ENCODE measurements at places on chromosomes 4 and X.

GRCh38 chr4:177441061-177441802 lies 1.0 kb downstream of the AGA start:
- DNase-seq = no peak

- no peak for DNase-seq
Observed at GRCh38 chr4:101065346-101065745, 282.0 kb downstream of the PPP3CA start.

GRCh38 chrX:154308108-154308946 lies 12.7 kb downstream of the TKTL1 start:
- peak; percentile 78 for DNase-seq

DNA sequence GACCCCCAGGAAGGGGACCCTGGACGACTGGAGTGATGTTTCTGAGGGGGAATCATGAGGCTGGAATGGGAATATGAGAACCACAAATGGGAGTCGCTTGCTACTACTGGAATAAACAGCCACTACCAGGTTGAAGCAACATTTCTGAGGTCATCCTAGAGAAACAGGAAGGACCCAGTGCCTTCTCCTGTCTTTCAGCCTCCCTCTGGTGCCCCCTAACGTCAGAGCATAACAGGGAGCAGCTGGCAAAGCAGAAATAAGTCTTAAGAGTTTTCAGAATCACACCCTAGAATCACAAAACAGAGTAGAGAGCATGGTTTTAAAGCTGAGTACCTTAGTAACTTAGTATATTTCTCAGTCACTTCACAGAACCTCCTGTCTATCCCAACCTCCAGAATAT lies 347.8 kb upstream of the PITX2 start:
- no peak for DNase-seq

DNA sequence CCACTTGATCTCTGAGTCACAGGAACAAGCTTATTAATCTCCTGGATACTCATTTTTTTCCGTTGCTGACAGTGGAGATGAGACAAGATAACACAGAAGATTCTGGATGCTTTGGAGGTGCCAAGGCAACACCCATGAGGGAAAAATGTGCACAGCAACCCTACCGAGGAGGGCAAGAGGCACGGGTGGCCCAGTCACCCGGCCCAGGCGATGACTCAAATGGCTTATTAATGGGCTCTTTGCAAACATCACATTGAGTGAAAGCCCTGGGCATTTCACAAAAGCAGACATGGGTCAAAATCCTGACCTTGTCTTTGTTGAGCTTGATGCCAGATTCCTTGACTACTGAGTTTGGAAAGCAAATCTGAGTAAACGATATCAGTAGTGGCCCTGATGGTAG lies 315.1 kb downstream of the STK32B start:
- no peak for DNase-seq

GRCh38 chrX:40063555-40063954 lies 34.2 kb downstream of the BCOR start:
- DNase-seq = no peak

DNA sequence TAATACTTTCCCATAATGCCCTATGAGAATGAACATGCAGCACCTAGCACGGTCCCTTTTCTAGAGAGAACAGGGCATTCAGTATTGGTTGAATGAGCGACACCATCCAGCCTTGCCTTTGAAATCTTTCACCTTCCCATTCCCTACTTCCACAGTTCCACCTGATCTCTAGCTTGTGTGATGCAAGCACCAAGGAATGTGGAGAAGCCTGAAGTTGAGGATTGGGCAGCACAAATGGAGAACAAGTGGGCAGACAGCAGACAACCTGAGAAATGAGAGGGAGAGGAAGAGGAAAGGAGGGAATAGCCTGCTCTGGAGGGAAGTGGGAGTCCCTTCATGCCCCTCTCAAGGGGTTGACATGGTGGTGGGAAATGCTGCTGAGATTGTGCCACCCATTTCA lies 365.1 kb upstream of the CXorf51A start:
- no peak for DNase-seq

DNA sequence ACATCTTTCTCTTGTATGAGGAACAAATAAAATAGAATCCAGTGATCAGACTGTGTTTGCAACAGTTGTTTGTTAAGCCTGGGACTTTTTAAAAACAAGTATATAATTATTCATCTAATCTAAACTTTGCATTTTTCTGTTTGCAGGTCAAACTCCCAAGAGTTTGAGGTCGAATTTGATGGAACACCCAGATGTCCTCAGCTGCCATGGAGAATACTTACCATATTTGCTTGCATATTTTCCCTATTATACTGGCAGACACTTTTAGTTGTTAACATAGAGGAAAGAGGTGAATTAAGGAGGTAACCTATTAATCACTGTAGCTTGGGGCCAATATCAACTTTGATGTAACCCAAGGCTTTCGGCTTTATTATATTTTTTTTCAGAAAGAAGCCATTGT lies 401.5 kb upstream of the DIPK2B start:
- no peak for DNase-seq

DNA sequence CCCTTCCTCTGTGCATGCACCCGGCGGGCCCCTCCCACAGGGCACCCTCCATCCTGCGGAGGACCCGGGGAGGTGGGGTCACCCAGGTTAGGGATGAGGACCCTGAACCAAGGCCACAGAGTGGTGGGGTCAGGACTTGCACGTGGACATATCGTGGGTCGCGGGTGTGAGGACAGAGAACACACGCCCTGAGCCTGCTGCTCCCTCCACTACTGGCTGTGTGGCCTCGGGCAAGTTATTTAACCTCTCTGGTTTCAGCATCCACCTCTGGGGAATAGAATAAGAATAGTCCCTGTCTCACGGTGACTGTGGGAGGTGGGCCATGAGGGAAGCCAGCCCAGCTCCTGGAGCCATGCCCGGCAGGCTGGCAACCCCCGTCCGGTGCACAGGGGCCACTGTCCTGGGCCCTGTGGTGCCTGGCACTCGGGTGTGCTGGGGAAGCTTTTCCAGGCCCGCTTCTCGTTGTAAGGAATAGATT lies 5.1 kb downstream of the PSAPL1 start:
- DNase-seq = peak; percentile 7

DNA sequence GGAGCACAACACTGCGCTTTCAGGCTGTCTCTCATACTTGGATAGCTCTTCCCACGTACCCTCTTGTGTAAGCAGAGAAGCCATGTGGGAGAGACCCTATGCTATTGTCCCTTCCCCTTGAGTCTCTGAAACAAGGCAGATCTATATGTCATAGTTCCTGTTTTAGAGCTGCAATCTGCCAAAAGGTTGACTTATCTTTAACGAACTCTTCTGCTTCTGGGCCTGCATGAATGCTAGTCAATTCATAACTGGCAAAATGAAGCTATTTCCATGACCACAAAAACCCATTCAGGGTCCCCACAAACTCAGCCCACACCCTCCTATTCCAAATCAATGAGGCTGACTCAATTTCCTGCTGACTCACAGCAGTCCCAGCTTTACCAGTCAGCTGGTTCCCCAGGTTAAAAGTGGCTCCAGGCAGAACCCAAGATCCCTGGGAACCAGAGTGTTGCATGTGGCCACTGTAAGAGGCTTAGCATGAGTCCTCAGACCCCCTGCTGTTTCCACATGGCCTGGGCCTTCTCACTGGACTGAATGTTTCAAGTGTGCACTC lies 25.3 kb upstream of the SOD3 start:
- DNase-seq = no peak

GRCh38 chr4:122331195-122331594 lies 47.6 kb upstream of the ADAD1 start:
- DNase-seq = no peak
